Cortex of kidney (tissue), 1 donor: ENCODE measurements at places on chromosomes 16 and 17.

GRCh38 chr17:4920351-4921048 is 11.6 kb upstream of the GP1BA start:
- no peak for DNase-seq

- no peak for DNase-seq
Observed at GRCh38 chr16:67341250-67341649, 14.6 kb downstream of the LRRC36 start.

- DNase-seq: no peak
Observed at GRCh38 chr16:68349838-68350410, 39.1 kb downstream of the PRMT7 start.

DNA sequence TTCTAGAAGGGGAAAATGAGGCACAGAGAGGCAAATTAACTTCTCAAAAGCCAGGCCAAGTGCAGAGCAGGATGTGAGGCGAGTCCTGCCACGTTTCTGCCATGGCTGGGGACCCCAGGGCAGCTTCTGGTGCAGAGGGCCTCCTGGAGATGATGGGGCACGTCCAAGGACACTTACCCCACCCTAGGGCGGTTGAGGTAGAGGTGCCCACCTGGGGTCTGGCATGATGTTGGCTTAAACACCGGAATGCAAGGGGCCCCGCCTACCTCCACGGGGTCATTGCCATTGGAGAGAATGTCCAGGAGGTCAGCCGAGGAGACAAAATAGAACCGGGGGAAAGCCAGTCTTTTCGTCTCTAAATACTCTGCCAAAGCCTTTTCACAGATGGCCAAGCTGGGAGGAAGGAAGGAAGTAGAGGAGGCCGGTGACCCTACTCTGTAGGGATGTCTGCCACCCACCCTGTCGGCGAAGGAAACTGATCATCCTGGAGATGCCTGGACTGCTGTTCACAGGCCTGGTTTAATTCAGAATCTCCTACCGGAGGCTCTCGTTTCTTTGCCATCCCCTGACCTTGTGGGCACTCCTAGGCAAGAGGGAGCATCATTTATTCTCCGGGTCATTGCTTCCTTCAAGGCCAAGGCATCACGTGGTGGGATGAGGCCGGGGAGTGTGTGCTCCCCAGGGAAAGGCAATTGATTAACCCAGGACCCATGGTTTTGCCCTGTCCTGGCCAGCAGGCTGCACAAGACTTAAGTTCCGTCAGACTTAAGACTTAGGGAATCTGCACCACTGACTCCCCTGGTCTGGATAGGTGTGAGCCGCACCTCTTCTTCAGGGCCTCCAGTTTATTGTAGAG is 70.5 kb downstream of the DNAH17 start:
- DNase-seq: no peak

DNA sequence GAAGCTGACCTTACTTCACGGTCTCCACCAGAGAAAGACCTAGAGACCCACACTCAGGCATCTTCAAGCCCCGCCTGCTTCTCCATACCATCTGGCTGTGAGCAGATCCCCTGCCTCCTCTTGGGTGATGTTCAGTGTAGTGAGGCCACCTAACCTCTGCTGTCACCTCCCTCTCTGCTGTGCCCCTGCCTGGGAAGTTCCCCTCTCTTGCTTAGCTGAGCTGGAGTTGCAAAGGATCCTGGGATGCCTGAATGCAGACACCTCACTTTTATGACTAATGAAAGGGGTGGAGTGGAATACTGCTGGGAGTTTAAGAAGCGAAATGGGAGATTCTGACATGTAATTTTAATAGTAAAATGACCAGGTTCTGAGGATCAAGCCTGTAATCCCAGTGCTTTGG is 5.8 kb downstream of the IRX3 start:
- DNase-seq: no peak

DNA sequence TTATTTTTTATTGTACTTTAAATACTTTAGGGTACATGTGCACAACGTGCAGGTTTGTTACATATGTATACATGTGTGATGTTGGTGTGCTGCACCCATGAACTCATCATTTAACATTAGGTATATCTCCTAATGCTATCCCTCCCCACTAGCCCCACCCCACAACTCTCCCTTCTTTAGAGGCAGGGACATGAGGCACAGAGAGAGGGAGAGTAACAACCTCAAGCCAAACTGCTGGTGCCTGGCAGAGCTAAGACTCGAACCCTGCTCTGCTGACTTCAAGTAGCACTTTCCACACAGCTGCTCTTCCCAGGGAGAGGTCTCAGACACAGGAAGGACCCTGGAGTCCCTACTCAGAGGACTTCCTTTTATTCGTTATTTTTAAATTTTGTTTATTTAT is 69.4 kb downstream of the WSB1 start:
- DNase-seq: no peak

- DNase-seq: no peak
Observed at GRCh38 chr17:81486199-81486810, 26.3 kb downstream of the ACTG1 start.

DNA sequence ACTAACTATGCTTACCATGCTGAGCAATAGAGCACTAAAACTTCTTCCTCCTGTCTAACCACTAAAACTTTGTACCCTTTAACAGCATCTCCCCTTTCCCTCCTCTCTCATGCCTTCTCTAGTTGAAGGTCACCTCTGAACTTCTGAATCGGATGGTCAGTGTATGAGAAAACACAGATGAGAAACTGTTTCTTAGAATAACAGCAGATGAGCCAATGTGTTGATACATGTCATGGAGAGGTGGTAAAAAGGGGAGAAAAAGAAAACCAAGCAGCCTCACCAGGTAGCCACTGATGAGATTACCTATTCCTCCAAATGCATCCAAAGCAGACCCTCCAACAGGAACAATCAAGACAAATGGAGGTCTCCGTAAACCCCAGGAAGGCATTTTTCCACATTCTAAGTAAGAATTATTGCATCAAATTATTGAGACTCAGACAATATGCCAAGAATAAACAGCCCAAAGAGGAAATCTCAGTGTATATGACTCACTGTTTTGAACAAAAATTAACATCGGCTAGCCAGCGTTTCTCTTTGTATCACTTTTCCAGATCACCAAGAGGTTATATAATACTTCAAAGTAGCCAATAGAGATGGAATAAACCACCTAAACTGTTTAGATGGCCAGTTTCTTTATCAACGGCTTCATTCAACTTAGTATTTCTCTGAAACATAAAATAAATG is 793.3 kb upstream of the SOX9 start:
- no peak for DNase-seq

DNA sequence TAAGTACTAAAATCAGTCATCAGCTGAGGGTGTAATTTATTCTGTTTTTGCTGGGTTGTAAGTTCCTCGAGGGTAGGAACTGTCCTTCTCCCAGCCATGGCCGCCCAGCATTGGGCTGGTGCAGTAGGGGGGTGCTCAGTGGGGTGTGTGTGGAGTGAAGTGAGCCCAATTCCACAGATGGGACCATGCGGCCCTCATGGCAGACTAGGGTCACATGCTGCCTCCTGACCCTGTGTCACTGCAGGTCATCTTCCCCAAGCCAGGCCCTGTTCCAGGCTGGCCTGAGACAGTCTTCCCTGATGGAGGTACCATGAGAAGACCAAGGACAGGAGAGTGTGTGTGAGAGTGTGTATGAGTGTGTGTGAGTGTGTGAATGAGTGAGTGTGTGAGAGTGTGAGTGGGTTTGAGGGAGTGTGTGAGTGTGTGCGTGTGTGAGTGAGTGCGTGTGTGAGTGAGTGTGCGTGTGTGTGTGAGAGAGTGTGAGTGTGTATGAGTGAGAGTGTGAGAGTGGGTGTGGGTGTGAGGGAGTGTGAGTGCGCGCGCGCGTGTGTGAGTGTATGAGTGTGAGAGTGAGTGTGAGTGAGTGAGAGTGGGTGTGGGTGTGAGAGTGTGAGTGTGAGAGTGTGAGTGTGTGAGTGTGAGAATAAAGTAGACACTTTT is 3.7 kb downstream of the SLC26A11 start:
- no peak for DNase-seq

- no peak for DNase-seq
Observed at GRCh38 chr16:12426122-12426521, 377.6 kb downstream of the CPPED1 start.

GRCh38 chr17:78019976-78020716 is 61.6 kb downstream of the TNRC6C start:
- DNase-seq: no peak

- no peak for DNase-seq
Observed at GRCh38 chr17:33124871-33125551, 133.4 kb downstream of the SPACA3 start.

DNA sequence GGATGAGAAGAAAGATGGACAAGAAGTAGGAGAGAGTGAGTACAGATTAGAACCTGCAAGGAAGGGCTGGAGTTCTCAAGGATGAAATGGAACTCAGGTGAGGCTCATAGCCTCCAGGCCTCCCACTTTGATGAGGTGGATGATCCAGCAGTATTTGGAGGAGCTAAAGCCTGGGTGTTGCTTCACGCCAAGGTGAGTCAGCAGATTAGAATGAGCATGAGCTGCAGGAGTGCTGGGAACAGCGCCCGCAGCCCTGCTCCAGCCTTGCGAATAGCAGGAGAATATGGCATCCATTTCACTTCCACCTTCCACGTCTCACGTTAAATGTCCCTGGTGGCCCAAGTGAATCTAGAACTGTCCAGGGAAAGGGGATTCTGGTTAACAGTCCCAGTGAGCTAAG is 94.4 kb upstream of the CPHXL start:
- no peak for DNase-seq

DNA sequence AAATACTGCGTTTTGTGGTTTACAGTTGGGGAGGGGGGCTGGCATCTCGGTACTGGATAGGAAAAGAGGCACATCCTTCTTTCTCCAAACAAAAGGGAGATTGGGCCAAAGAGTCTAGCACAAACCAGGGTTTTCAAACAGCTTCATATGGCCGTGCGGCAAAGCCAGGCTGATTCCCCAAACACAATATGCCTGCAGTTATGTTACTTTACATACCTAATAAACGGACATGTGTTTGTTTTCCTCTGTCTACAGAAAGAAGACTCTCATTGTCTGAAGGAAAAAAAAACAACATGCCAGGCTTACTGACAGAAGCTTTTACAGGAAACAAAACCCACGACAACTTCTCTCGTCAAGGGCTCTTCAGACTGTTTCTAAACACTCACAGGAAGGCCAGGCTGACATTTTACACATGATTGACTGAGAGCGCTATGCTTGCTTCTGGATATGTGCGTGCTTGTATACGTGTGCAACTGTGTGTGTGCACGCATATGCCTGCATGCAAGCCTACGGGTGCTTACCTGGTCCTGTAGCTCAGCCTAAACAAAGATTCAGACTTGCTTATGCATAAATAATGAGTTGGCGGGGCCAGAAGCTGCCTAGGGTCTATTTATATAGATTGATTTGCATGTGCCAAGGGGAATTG is 461.0 kb upstream of the C16orf82 start:
- no peak for DNase-seq

DNA sequence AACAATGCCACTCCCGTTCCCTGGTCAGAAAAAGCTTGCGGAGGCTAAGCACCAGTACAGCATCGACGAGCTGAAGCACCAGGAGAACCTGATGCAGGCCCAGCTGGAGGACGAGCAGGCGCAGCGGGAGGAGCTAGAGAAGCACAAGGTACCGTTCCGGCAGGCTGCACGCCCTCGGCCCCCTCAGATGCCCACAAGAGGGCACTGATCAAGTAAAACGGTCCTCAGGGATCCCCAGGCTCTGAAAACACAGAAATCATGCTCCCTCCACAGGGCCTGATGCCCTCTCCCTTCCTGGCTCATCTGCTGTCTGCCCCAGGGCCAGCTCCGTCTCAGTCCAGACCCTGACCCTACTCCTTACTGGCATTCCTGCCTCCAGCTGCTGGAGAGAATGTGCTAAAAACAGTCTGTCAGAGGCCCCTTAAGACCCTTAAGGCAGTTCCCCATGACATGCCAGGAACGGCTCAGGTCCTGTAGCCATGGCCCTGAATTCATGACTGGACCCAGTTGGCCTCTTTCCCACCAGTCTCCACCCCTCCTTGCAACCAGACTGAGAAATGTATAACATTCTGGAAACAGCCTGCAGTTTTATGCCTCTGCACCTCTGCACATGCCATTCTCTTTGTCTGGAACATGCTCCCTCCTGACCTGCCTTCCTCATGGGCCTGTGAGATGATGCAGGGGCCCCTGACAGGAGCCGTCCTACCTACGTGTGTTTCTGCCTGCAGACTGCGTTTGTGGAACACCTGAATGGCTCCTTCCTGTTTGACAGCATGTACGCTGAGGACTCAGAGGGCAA is 21.8 kb downstream of the DRC3 start:
- no peak for DNase-seq

- no peak for DNase-seq
Observed at GRCh38 chr16:27449434-27450195, 47.6 kb downstream of the IL21R start.

DNA sequence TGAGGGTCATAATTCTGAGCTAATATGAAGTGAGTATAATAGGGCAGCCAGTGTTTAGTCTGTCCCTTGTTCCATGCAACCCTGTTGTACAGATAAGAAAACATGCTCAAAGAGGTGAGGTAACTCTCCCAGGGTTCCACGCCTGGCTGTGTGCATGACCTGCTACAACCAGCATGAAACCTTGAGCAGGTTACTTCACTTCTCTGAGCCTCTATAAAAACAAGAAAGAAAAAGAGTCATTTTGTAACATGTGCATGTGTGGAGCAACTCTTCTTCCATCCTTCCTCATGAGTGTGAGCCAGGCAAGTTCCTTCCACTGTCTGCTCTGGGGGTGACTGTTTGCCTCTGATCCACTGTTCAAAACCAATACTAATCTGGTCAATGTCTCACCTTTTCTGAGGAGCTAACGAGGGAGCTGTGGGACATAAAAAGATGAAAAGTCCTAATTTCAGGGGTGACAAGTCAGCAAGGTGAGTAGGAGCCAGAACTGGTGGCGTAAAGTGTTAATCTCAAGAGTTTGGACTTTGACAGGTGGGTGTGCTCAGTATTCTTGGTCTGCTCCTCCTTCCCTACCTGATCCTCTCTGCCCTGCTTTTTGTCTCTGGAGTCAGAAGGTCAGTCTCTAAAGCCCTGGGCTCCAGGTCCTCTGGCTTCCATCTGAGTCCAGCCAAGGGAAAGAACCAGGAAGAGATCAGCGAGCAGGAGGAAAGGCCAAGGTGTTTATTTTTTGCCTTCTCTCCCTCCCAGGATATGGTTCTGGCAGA is 21.5 kb downstream of the GFOD2 start:
- no peak for DNase-seq

GRCh38 chr17:27360507-27360906 is 66.6 kb downstream of the WSB1 start:
- no peak for DNase-seq
